ENCODE measurements at places on chromosomes 1 and 21.

GRCh38 chr1:66137235-66137634 is 344.5 kb downstream of the PDE4B start:
- no peak for DNase-seq

- no peak for DNase-seq
Measured at GRCh38 chr1:181119093-181119989, 30.8 kb downstream of the IER5 start.

- no peak for DNase-seq
Measured at GRCh38 chr1:21837476-21837875, 25.4 kb downstream of the LDLRAD2 start.

DNA sequence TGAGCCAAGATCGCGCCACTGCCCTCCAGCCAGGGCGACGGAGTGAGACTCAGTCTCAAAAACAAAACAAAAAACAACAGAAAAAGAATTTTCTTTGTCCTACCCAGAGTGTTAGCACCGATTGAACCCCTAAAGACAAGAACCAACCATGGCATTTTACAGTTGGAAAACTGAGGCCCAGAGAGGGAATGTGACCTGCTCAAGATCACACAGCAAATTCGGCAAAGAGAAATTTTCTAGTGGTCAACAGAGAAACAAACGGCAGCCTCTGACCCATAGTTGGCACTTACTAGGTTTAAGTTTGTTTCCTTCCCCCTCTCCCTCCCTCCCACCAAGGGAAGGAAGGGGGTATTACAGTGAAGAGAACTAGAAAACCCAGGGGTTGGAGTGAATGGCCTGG is 20.5 kb upstream of the ACTL8 start:
- no peak for DNase-seq

DNA sequence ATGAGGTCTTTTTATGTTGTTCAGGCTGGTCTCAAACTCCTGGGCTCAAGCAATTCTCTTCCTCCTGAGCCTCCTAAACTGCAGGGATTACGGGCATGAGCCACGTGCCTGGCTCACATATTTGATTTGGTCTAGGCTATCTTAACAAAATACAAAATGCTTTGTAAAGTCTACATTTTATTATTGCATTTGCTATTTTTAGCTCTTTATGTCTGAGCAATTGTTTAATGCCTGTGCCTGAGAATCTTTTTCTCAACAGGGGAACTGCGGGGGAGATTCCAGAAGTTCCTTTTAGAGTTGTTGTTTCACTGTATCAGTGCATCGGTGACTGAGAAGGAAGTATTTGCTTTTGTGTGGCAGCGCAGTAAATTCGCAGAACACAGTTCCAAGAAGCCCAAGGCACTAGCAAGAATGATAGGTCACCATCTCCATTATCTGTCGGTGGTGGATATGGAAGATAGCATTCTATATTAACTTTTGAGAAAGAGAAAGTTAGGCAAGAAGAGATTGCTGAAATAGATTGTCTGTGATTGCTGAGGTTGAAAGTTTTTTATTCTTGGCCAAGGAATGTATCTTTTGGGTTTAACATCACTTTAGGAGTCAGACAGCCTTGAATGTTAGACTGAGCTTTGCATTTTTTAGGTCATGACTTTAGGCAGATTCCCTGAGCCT is 167.3 kb downstream of the PDE4B start:
- no peak for DNase-seq

GRCh38 chr1:206723805-206724472 is 39.2 kb downstream of the MAPKAPK2 start:
- DNase-seq = no peak

- no peak for DNase-seq
Measured at GRCh38 chr1:211637066-211637465, 38.4 kb downstream of the NEK2 start.

- peak; percentile 93 for DNase-seq
Measured at GRCh38 chr1:50969611-50970508, at the start of gene CDKN2C. CDKN2C (plus strand) TSS chr1:50970245; CDS start chr1:50970369, 124 bp downstream.

DNA sequence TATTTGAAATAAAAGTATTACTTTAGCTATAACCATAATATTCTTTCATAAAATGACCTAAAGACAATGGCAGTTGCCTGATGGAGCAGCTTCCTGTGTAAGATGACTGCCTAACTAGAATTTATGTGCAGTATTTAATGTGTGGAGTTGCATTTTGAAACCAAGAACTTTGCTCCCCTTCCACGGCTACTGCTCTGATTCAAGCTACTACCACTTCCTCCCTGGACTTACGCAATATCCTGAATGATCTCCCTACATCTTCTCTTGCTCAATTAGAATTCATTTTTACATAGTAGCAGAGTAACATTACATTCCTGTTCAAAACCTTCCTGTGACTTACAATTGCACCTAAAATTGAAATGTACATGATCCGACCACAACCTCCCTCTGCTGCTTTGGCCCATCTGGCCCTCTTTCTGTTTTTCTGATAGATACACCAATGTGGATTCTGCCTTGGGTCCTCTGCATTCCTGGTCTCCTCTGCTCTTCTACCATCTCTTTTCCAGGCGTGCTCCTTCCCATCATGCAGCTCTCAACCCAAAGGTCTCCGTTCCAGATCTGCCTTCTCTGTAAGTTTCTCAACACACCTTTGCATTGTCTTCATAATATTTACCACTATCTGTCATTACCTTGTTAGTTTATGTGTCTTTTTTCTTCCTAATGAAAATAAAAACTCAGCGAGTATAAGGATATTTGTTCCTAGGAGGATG is 47.4 kb upstream of the USP25 start:
- no peak for DNase-seq

DNA sequence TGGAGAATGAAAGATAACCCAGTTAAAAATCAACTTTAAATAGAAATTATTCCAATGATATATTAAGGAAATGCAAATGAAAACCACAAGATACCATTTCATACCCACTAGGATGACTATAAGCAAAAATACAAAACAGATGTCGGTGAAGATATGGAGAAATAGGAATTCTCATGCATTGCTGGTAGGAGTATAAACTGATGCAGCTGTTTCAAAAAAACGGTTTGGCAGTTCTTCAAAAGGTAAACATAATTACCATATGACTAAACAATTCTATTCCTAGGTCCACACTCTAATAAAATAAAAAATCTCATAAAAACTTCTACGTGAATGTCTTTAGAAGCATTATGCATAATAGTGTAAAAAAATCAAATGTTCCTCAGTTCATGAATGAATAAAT is 763.3 kb upstream of the BRINP3 start:
- no peak for DNase-seq

GRCh38 chr1:30284728-30285475 is 438.5 kb downstream of the MATN1 start:
- no peak for DNase-seq

DNA sequence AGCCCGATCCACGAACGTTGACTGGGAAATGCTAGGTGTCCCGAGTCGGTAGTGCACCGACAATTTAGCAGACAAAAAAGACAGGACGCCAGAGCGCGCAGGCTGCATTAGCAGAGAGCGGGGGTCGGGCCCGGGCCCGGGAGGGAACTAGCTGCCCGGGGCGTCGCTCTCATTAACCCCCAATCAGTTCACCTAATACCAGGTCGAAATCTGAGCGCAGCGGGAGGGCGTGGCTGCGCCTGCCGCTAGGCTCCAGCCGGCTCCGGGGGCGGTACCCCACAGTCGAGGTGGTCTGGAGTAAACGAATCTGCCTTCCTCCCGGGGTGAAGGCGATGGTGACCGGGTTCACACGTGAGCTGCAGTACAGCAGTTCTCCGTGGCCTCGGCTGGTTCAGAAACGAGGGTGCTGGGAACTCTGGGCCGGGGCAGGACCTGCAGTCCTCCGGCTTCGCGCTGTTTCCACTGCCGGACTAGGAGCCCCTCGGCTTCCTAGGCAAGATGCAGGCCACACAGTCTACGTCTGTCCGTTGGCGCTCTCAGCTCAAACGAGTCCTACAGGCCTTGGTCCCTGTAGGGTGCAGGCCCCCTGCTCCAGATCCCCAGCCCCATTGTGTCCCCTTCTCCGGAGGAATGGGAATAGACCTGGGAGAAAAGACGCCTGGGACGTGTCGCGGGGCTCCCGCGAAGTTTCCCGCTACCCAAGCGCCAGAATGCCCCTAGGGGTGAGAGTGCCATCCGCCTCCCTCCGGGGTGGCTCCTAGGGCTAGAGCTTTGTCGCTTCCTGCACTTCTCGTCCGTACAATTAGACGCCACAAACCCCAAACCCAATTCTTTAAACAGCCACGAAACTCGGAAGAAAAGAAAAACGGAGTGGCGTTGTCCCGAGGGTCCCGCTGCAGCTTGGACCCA is 2.0 kb downstream of the GFI1 start:
- peak; percentile 69 for DNase-seq

- no peak for DNase-seq
Measured at GRCh38 chr1:113192242-113192641, 119.2 kb downstream of the LRIG2 start.

- no peak for DNase-seq
Measured at GRCh38 chr1:195828325-195828724, 779.9 kb downstream of the KCNT2 start.

DNA sequence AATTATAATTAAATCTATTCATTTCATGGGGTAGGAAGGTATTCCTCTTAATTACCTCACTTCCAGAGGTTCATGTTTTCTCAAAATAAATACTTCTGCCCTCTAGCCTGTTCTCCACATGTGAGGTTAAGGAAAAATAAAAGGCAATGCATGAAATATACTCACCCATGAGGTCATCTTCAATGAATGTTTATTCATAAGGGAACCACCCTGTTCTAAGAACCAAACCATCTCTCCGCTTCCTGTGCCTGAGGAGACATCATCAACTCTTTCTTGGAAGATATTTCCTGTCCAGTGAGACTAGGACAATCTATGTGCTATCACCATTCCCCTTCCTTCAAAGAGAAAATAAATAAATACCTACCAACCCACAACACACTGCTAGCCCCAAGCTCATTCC is 513.7 kb upstream of the PLXNA2 start:
- no peak for DNase-seq

DNA sequence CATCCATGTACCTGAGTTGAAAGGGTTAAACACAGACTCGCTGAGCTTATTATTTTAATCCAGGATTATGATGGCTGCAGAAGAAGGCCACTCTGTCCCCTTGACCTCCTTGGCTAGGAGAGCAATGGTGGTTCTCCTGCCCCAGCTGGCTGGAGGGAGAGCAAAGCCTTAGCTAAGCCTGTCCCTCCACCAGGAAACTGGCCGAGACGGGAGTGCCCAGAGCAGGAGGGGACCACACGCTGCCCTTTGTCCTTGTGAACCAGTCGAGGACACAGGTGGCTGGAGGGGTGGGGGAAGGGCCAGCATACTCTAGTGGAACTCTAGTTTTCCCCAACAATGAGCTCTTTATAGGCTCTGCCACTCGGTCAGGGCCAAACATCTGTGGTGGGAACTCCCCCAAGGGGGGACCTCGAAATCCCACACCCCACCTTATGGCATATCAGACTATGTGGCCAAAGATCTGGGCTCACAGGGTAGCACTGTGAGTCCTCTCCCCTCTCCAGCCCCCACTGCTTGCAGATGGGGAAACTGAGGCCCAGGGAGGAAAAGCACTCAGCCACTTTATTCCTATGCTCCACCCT is 12.9 kb downstream of the KIAA1614 start:
- DNase-seq = no peak

DNA sequence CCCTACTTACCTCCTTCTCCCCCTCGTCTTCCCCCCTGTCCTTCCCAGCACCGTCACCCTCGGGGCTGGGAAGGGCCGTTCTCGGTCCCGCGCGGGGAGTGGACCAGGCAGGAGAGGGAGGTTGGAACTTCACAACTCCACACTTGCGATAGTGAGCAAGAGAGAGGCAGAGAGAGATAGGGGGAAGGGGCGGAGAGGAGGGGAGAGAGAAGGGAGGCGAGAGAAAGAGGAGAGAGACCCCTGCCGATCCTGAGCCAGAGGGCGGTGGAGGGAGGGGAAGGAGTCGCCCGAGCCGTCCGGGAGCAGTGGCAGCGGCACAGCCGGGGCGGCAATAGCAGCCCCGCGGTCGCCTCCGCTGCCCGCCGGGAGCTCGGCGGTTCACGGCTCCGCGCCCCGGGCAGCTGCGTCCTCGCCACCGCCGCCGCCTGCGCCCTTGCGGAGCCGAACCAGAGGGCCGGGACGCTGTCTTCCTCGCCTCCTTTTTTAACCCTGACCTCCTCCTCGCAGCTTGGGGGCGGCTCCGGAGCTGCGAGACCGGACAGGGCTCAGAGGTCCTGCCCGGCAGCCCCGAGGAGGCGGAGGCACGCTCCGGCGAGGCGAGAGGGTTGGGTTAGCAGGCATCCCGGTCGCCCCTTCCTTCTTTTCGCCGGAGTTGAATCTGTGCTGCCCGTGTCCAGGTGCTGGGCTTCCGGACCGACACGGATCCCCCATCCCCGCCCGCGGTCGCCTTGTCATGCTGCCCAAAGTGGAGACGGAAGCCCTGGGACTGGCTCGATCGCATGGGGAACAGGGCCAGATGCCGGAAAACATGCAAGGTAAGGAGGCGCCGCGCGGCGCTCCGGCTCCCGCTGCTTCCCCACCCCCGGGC is 11.7 kb downstream of the NR5A2 start:
- DNase-seq = peak; percentile 54

DNA sequence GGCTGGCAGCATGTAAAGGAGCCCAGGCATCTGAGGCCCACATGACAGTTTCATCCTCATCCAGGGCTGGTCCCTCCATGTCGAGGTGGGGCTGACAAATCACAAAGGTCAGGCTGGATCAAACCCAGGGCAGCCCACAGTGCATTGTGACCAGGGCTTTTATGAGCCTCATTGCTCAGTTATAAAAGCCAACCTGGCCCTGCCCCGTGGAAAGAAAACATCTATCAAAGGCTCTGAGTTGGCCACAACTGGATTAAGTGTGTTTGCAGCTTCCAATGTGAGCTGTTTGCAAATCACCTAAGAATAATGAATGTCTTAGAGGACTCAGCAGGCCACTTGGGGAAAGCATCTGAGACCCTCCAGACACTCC is 45.4 kb downstream of the GRHL3 start:
- no peak for DNase-seq

DNA sequence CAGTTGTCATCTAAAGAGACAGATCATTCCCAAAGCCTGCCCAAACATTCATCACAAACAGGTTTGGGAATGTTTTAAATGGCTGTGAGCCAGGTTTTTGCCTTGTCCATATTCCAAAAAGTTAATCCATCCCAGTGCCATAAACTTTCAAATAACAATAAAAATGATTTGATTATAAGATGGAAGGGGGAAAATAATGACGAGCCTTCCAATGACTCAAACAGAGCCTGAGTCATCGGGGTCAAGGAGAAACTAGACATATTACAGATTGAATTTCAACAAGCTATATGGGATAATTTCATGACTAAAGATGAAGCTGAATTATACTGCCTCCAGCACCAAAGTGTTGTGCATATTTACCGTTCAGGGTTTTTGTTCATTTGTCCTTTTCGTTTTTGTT is 195.8 kb upstream of the PKN2 start:
- no peak for DNase-seq

Measured in HAP-1 (cell line).